ENCODE measurements at places on chromosomes 16 and 17.

GRCh38 chr17:72126575-72127486, 6.0 kb downstream of the SOX9 start:
- no peak for DNase-seq

- DNase-seq: no peak
Observed at GRCh38 chr16:67934306-67935100, 2.1 kb downstream of the PSMB10 start.

DNA sequence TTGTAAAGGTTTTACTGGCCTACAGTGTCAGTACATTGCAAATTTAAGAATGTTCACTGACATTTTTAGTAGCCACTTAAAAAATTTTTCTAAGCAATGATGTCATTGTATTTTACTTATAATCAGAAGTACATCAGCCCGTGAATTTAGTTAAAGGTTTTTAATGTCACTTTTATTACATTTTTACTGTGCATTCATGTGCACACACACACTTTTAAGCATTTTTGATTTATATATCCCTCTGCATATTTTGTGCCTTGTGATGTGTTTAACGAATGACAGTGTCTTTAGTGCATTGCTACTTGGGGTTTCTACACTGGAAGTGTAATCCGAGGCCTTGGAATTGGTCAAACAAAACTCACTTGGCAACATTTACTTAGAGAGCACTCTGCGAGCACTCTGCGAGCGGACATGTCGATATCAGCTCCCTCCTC, 190.4 kb downstream of the WWOX start:
- DNase-seq: no peak

GRCh38 chr16:600781-601180, 10.9 kb downstream of the RAB40C start:
- DNase-seq: no peak

DNA sequence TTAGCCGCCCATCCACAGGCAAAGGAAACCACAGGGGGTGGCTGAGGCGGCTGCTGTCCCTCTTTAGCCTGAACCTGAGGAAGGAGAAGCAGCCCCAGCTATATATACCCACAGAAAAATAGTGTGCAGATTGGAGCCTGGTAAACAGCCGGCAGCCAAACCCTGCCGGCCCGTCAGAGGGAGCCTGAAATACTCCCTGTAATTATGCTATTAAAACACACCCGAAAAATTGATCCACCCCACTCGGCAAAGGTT, 6.8 kb downstream of the PIEZO1 start:
- DNase-seq: no peak

- DNase-seq: no peak
Observed at GRCh38 chr17:6775871-6776405, at the start of gene FBXO39. FBXO39 (plus strand) TSS chr17:6776215; CDS start chr17:6779869, 3,654 bp downstream.

GRCh38 chr16:26749072-26749471, 317.7 kb upstream of the C16orf82 start:
- no peak for DNase-seq

DNA sequence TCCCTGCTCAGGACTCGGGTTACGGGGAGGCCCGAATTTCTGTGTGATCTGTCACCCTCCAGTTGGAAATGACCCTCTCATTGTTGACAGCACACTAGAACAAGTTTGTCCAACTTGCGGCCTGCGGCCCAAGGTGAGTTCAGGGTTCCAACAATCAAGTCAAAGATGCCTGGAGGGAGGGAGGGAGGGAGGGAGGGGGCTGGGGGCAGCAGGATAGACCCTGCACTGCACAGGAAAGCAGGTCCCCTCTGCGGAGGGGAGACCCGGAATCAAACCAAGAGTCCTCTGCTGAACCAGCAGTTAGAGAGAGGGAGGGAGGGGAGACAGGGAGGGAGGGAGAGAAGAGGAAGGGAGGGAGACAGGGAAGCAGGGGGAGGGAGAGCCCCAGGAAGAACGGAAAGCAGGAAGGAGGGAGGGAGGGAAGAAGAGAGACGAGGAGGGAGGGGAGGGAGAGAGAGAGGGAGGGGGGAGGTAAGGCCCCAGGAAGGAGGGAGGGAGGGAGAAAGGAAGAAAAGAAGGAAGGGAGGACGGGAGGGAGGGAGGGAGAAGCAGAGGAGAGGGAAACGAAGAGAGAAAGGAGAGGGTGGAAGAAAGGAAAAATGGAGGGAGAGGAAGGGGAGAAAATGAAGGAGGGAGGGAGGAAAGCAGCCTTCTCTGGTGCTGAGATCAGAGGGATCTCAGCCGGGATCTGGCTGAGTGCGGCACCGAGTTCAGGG, 96.7 kb upstream of the CDH5 start:
- DNase-seq: no peak

DNA sequence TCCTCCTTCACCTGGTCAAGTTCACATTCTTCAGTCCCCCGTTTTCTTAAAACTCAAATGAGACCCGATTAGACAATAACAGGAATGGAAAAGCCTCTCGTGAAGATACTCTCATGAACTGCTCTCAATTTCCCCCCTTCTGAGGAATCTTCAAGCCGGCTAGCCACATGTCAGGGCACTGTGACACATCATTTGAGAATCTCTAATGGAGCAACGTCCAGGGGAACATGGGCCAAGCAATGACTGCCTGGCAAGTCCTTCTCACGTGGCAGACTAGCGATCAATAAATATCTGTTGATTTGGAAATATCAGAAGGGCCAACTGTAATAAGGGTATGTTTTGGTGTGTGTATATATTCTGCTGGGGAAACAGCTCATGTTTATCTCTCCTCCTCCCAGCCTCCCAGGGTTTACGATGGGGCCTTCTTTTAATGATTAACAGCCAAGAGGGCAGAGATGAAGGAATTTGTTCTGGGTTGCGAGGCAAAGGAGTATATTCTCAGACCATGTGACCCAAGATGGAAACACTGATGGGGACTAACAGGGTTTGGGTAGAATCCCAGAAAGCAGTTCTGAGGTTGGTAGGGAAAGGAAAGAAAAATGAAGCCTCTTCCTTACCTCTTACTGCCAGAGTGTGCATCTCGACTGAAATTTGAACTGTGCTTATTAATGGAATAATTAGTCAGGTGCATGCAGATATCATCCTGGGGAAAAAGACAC, 21.4 kb downstream of the TTLL6 start:
- no peak for DNase-seq

DNA sequence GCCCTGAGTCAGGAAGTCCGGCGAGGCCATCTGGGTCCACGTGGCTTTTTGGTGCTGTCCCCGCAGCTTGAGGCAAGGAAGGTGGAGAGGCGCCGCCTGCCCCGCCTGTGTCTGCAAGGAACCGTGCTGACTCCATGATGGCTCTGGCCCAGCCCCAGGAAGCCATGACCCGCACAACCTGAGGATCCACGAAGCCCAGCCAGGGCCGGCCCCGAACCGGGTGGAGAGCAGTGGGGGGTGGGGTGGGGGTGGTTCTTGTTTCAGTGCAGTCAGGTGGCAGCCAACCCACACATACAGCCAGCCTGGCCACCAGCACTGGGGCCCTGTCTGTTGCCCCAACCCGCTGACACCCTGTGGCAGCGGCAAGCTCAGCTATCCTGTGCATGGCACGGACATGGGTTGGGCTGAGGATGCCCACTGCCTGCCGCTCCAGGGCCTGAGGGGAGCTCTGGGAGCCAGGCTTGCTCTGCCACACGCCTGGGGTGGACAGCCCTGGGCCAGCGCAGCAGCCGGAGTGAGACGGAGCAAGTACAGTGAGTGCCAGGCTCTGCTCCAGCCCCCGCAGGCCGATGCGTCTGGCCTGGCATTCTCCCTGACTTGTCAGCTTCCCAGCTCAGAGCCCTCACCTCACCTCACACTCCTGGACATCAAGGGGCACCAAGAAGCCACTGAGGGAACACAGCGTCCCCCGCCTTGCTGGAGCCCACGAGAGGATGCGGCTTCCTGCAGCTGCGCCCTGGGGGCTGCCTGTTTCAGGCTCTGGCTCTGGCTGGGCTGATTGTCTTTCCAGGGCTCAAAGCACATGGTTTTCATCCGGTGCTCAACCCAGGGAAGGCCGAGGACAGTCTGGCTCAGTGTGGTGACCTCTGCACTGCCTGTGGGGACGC, 68.8 kb downstream of the LMF1 start:
- DNase-seq: no peak
